Kidney glomerular epithelial cell (primary cell): ENCODE measurements at places on chromosomes 1 and 21.

DNA sequence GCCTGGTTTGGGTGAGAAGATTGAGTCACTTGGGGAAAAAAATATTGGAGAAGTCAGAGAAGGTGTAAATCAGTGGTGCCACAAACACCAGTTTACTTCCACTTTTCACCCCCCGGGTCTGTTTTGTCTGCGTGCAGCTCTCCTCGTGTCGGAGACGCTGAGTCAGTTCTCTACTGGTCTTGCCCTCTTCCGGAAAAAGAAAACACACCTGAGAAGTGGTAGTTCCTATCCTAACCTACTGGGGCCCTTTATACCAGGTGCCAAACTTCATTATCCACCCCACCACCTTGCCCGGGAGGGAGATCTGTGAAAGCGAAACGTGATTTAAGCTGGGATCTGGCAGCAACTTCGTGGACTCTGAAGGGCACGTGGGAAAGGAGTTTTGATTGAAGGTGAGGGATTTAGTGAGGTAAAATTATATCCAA, 855 bp upstream of the IVNS1ABP start:
- DNase-seq, result peak; percentile 47

- DNase-seq, result no peak
These were observed 91.6 kb downstream of the RGS7 start for GRCh38 chr1:241265428-241265827.

DNA sequence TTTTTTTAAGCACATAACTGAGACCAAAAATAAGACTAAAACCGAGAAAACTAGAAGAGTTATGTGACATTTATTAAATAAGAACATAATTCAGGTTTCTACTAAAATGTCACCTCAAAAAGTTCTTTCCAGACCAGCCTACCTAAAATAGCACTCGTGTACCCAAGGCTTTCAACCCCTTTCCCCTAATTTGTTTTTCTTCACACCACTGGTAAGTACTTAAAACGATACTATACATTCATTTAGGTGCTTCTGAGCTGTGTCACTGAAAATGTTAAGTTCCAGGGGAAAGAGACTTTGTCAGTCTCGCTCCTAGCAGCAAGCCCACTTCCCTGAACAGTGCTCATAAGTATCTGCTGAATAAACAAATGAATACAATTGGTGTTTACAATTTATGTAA, 6.8 kb downstream of the RRAGC start:
- DNase-seq, result no peak

DNA sequence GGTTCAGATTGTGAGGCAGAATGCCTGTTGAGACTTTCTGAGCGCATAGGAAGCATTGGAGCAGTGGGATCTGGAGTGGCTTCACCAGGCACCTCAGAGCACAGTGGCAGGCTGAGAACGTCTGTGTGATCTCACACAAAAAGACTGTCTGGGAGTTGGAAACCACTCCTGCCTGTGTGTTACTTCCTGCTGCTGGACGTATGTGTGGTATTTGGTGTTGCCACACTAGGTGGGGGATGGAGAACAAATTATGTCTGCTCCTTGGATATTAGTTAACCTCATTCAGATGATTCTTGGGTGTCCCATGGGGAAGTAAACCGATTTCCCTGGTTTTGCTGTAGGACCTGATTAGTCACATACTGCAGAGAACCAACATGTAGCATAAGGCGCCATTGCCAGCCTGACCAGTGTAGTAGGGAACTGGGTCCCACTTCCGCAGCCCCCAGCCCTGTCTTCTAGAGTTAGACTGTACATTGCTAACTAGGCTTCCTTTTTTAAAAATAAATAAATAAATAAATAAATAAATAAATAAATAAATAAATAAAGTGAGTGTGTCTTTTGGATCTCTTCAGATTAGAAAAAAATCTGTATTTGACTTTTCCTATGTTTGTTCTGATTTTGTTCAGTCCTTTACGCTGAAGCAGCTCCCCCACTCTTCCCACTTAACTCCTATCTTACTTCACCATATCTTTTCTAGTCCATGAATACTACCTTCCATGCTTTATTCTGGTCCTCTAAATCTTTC, 26.9 kb downstream of the UCK2 start:
- peak; percentile 48 for DNase-seq

- no peak for DNase-seq
These were observed 66.7 kb upstream of the ANGPTL3 start for GRCh38 chr1:62530516-62531154.
